Left renal cortex interstitium (tissue), 4 donors: ENCODE measurements at places on chromosomes 13 and 19. TPM values are rescaled to one million over a fixed set of nuclear protein-coding genes. Genes with fewer than 3 reads are reported as not detected.
A peak's percentile ranks its signal among the peaks of the same experiment; 100 is the strongest.

DNA sequence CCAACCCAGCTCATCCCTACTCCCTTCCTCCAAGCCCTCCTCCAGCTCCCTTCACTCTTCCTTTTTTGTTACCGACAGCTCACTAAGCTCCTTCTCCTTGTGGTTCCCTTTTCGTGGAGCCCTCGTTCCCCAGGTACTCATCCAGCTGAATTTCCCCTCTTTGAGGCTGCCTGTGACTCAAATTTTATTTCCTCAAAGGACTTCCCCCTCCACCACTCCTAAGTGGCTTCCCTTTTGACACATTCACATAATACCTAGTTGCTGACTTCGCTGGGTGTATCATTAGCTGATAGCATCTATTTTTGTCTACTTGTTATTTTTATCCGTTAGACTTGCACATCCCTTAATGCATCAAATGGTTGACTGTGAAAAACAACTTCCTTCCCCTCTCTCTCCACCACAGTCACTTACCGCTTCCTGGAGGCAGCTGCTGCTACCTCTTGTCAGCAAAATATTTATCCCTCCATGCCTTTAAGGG, 14.5 kb downstream of the FFAR2 start:
- no peak for DNase-seq

GRCh38 chr13:25905611-25906010, 146.2 kb downstream of the SHISA2 start:
- DNase-seq: no peak

GRCh38 chr19:39158646-39159260, 33.2 kb downstream of the PAK4 start:
- DNase-seq: no peak

GRCh38 chr13:85230691-85231093, 568.5 kb downstream of the SLITRK6 start:
- peak; percentile 11 for DNase-seq

DNA sequence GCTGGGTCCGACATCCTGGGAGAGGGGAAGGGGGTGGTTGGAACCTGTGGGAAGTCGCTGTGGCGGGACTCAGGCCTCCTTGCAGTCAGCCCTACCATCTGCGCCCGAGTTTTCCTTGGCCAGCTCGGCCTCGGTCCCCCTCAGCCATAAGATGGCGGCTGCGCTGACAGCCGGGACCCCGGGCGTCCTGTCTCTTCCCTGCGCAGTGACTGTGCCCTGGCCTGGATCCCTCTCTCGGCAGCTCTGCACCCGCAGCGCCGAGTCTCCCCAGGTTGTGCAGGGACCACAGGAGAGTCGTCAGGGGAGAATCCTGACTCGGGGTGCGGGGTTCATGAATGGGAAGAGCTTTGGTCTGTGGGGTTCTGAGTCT, 345 bp downstream of the ZNF257 start:
- DNase-seq: no peak

NTN5 gene
- polyA plus RNA-seq: 0.45 TPM
